Activated CD4-positive, CD25-positive, alpha-beta regulatory T cell (primary cell): ENCODE measurements at places on chromosomes 4 and X.

DNA sequence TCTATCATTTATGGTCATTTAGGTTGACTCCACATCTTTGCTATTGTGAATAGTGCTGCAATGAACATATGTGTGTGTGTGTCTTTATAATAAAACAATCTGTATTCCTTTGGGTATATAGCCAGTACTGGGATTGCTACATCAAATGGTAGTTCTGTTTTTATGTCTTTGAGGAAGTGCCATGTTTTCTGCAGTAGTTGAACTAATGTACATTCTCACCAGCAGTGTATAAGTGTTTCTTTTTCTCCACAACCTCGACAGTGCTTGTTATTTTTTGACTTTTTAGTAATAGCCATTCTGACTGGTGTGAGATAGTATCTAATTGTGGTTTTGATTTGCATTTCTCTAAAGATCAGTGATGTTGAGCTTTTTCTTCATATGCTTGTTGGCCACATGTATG is 80.5 kb downstream of the ARHGAP6 start:
- DNase-seq: no peak

DNA sequence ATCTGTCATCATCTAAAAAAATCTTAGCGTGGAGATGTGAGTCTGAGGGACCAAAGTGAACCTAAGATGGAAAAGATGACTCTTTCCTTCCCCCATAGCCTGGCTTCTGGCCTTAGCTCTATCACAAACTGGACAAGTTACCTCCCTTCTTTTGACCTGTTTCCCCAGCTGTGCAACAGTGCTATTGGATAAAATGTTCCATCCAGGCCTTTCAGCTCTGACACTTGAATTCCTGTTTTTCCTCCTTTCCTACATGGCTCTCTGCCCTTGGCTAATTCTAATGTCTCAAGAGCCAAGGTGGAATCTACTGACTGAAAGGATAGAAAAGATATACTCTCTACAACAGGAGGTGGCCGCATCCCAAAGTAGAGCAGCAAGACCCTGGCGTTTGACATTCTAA is 84.5 kb upstream of the ARHGEF9 start:
- DNase-seq: no peak

- no peak for DNase-seq
Measured at GRCh38 chr4:109075621-109076020, 226.8 kb downstream of the COL25A1 start.

DNA sequence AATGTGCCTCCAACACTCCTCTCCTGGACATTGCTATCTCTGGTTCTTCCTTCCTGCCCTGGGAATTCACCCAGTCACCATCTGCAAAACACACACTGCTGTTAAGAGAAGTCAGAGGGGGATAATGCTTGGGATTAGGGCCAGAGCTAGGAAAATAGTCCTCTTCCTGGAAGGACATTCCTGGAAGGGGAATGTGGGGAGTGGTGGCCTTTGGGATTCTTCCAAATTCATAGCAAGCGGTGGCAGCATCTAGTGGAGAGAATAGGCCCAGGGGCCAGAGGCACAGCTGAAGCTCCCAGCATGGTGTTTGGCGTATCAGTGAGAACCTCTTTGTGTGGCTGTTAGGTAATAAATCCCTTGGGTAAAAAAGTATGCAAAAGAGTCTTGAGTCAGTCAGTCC is 34.3 kb downstream of the SHROOM4 start:
- DNase-seq: no peak

- no peak for DNase-seq
Measured at GRCh38 chr4:128707864-128708263, 101.6 kb upstream of the JADE1 start.

DNA sequence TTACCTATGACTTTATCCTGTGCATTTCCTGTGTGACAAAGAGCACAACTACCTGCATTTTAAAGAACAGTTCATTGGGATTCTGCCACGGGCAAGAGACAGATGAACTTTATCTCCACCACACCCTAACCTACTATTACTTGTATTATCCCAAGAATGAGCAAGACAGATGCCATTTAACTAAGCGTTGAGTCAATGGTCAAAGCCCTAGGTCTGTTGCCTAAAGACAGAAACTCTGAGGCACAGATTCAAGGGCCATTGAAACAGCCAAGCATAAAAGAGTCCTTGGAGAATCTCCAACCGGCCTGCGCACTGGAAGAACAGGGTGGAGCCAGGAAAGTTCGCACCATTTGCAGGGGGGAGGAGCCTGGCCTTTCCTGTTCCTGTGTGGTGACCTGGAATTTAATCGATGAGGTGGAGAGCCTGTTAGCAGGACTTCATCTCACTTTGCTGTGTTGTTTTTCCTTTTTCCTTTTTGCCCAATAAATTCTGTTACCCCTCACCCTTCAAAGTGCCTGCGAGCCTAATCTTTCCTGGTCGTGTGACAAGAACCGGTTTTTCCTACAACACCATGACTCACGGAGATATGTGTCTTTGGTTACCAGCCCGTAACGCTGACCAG is 146.4 kb upstream of the DIAPH2 start:
- no peak for DNase-seq

- DNase-seq: no peak
Measured at GRCh38 chr4:94334476-94334875, 8.2 kb downstream of the HPGDS start.

GRCh38 chr4:5980436-5981155 is 37.6 kb downstream of the C4orf50 start:
- DNase-seq: no peak

DNA sequence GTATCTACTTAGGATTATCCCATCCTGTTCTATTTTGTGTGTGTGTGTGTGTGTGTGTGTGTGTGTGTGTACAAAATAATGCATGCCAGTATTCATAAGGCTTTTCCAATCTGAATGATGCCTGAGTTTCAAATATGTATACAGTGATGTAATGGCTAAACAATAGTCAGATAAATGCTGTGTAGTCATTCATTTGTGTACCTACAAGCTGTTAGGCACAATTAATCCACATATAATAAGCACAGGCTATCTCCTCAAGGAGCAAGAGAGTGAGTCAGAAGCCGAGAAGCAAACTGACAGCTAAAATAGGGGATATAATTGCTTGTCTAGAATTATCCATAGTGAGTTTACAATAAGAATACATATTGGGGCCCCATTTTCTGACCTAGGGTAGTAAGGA is 15.7 kb downstream of the DMD start:
- DNase-seq: no peak

DNA sequence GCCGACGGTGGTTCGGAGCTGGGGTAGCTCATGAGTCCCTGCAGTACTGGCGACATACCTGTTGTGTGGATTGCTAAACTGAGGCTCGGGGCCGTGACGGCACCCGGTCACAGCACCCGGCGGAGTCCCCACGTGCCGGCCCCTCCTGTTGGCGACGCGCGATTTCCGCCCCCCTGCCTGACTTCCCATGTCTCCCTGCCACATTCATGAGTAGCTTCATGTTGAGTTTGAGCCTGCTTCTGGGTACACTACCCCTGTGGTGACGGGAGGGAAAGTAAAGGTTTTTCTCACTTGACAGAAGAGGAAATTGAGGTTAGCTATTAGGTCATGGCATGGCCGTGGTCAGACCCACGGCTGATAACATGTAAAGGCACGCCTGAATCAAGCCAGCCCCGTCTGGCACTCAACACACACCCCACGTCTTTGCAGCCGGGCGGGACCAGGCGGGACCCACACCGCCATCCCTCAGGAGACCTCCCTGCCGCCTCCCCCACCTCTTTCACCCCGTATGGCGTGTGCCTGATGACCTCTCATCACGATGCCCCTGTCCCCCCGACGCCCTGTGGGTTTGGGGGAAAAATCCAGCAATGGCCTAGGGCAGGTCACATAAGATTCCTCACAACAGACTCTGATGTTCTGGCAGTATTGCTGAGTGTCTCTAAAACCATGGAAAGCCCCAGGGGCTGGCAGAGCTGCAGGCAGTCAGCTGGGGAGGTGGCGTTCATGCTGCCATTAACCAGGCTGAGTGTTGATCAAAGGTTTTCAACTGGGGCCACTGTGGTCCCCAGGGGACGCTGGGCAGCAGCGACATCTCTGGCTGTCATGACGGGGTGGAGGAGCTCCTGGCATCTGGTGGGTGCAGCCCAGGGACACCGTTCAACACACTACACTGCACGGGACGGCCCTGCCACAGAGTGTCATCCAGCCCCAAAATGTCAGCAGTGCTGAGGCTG is 29.2 kb downstream of the P2RY8 start:
- DNase-seq: no peak

DNA sequence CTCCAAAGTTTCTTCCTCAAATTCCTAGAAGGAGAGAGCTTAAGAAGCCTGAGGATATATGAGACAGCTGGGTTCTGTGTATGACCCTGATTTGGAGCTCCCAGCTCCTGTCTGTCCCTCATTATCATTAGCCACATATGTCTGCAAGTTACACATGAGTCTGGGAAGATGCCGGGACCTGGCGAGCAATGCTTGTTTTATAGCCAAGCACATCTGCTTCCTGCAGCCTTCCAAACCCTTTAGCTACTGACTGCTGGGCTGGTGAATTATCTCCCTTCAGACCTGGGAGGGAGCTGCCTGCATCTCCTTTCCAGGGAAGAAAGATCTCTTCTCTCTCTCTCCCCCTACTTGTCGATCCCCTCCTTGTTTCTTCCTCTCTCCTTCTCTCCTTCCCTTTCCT is 556.7 kb upstream of the BOD1L1 start:
- no peak for DNase-seq

DNA sequence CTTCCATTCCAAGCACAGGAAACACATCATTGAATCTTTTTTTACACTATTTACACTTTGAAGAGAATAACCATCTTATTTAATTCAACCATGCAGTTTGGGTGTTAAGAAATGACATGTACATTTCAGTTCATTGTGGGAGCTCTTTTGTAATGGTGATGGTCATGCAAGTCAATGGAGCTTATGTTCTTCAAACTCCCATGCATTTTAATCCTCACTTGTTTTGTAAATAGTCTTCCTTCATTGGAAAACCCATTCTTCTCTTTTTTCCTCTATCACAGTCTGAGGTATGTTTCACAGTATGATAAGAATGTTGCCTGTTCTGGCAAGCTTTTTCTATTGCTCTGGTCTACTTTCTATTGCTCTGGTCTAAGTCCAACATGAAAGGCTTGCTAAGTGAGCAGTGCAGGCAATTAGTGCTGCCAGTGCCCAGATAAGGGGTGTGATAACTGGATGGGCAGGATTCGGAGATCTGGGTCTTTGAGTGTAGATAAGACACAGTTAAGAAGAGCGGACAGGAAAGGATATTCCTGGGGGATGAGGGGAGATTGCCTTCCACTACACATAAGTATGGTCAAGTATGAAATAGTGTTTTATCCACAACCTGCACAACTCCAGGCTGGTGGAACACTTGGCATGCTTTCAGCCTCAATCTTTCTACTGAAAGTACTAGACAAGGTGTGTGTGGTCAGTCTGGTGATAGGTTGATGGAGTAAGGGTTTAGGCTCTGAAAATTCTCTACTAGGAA is 17.1 kb downstream of the AFP start:
- no peak for DNase-seq

- no peak for DNase-seq
Measured at GRCh38 chr4:42750091-42750490, 93.2 kb upstream of the ATP8A1 start.

- no peak for DNase-seq
Measured at GRCh38 chrX:93594780-93595179, 78.6 kb downstream of the NAP1L3 start.
